ENCODE measurements at places on chromosomes 11 and 22. TPM values are rescaled to one million over a fixed set of nuclear protein-coding genes. Genes with fewer than 3 reads are reported as not detected.

DNA sequence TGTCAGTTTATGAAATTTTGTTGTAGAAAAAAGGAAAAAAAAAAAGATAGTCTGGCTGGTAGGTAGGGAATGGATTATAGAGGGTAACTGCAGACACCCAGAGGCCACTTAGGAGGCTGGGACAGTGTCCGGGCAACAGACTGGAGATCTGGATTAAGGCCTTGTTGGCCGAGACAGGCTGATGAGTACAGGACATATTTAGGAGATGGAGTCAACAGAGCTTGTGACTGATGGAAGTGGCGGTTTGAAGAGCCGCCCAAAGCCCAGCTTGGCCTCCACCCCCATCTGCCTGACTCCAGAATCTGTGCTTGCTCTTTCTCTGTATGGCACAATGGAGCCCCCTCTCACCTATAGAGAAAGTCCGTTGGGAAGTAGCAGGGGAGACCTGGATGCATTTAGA lies 7.6 kb downstream of the PLEKHB1 start:
- no peaks in the 10 kb centered on the region for H3K27me3 ChIP-seq
- H3K36me3 ChIP-seq, result no peaks in the 10 kb centered on the region
- H3K4me1 ChIP-seq, result no peaks in the 10 kb centered on the region
- H3K27ac ChIP-seq, result no peak overlapping the region
- DNase-seq, result no peak
- no peak overlapping the region for H3K4me3 ChIP-seq

GRCh38 chr11:62909107-62909894 lies 11.9 kb downstream of the CHRM1 start:
- peaks cover 6% of the 10 kb centered on the region for H3K4me1 ChIP-seq
- no peaks in the 10 kb centered on the region for H3K36me3 ChIP-seq
- no peak overlapping the region for H3K4me3 ChIP-seq
- H3K27me3 ChIP-seq, result peaks cover 4% of the 10 kb centered on the region
- no peak overlapping the region for H3K27ac ChIP-seq

- peaks cover 16% of the 10 kb centered on the region for H3K4me1 ChIP-seq
- H3K27me3 ChIP-seq, result peaks cover 3% of the 10 kb centered on the region
- no peaks in the 10 kb centered on the region for H3K36me3 ChIP-seq
- no peak overlapping the region for H3K27ac ChIP-seq
- DNase-seq, result no peak
- H3K4me3 ChIP-seq, result no peak overlapping the region
Observed at GRCh38 chr11:126403658-126404057, 48.2 kb downstream of the ST3GAL4 start.

DNA sequence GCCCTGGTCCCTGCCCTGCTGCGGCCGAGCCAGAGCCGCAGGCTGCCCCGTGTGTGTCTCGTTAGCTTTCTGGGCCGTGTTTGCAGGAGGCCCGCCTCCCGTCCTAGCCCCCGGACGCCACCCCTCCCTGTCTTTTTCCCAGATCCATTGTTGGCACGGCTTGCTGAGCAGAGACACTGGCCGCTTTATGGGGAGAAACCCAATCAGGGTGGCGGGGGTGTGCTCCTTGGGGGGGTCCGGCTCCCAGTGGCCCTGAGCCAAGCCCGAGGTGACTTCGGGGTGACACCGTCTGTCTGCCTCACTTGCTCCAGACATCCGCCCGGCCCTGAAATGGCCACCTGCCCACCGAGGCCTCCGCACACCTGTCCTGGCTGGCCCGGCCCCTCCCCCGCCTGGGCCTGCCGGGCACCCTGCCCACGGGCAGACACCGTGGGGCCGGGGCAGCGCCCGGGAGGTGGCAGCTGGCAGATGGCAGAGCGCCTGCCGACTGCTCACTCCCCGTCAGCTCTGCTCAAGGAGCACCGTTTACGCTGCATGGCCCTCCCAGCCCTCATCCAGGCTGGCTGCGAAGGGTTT lies 43.1 kb upstream of the PPARA start:
- H3K27me3 ChIP-seq, result no peaks in the 10 kb centered on the region
- no peaks in the 10 kb centered on the region for H3K36me3 ChIP-seq
- no peak overlapping the region for H3K27ac ChIP-seq
- no peak overlapping the region for H3K4me3 ChIP-seq

GRCh38 chr11:124832571-124832970 lies 32.4 kb upstream of the MSANTD2 start:
- DNase-seq, result no peak
- no peak overlapping the region for H3K27ac ChIP-seq
- H3K4me3 ChIP-seq, result no peak overlapping the region
- H3K27me3 ChIP-seq, result peaks cover 11% of the 10 kb centered on the region

MS4A3 gene
- polyA plus RNA-seq, result not detected

DNA sequence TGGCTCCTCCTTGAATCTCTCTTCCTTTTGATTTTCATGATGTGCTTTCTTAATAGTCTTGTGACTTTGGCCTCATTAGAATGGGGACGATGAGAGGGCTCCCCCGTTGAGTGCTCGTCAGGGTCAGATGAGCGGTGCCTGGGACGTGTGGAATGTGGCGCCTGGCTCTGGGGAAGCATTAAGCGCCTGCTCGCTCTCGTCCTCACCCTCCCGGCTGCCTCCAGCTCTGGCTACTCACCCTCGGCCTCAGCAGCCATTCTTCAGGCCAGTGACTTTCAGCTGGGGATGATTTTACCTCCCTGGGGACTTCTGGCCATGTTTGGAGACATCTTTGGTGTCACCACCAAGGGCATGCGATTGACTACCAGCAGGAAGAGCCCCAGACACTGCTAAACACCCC lies 69.7 kb downstream of the RPS6KA4 start:
- H3K27ac ChIP-seq, result no peak overlapping the region
- H3K4me1 ChIP-seq, result no peaks in the 10 kb centered on the region
- no peak for DNase-seq
- no peak overlapping the region for H3K4me3 ChIP-seq
- H3K36me3 ChIP-seq, result no peaks in the 10 kb centered on the region
- H3K27me3 ChIP-seq, result peaks cover 6% of the 10 kb centered on the region

DNA sequence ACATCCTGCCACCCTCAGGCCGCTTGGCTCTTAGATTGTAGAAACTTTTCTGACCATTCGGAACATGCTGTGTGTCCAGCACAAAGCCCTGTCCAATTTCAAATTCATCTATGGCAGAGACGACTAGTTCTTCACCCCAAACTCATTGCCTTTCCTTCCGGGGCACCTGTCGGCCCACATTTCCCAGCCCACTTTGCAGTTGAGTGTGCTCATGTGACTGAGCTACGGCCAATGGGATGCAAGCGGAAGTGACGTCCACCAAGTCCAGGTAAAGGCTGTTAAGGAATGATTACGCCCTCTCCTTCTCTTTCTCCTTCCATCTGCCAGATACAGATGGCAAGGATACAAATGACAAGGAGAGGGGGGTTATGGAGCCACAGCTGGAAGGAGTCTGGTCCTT lies 32.5 kb downstream of the SYT13 start:
- DNase-seq, result no peak
- no peak overlapping the region for H3K27ac ChIP-seq
- peaks cover 1% of the 10 kb centered on the region for H3K27me3 ChIP-seq
- no peak overlapping the region for H3K4me3 ChIP-seq
- no peaks in the 10 kb centered on the region for H3K36me3 ChIP-seq
- no peaks in the 10 kb centered on the region for H3K4me1 ChIP-seq

DNA sequence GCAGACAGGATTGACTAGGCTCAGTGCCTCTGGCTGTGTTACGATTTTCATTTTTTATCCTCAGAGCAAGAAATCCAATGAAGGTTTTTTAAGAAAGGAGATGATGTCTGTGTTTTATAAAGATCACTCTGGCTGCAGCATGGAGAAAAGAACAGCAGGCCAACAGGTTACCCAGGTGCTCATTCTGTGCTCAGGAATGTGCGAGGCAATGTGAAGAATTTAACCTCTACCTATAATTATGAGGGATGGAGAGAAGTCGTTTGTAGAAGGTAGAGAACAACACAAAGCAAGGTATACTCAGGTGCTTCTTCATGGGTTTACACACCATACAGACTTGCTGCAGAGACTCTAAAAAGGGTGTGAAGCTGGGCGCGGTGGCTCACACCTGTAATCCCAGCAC lies 10.0 kb upstream of the RTCB start:
- no peaks in the 10 kb centered on the region for H3K4me1 ChIP-seq
- H3K36me3 ChIP-seq, result no peaks in the 10 kb centered on the region
- peaks cover 8% of the 10 kb centered on the region for H3K27me3 ChIP-seq
- no peak overlapping the region for H3K4me3 ChIP-seq

DNA sequence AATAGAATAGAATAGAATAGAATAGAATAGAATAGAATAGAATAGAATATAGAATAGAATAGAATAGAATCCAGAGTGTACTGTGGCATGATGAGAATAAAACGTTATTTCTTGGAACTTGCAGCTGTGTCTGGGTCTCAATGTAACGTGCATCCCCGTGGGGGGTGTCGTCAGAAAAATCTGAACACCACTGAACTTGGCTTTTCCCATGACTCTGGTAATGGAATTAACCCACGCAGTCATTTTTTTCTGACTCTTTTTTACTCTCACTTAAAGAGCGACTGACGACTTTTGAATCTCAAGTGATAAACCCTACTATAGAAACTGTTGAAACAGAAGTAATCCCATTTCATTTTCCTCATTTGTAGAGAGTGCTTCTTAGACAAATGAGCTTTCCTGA lies 92.4 kb upstream of the BID start:
- peaks cover 19% of the 10 kb centered on the region for H3K4me1 ChIP-seq
- H3K27ac ChIP-seq, result no peak overlapping the region
- DNase-seq, result no peak

GDPD4 gene
- polyA plus RNA-seq, result not detected

GRCh38 chr11:111059726-111060125 lies 185.8 kb upstream of the POU2AF2 start:
- H3K4me1 ChIP-seq, result no peaks in the 10 kb centered on the region
- H3K27me3 ChIP-seq, result no peaks in the 10 kb centered on the region
- no peaks in the 10 kb centered on the region for H3K36me3 ChIP-seq
- no peak overlapping the region for H3K27ac ChIP-seq
- no peak for DNase-seq

DNA sequence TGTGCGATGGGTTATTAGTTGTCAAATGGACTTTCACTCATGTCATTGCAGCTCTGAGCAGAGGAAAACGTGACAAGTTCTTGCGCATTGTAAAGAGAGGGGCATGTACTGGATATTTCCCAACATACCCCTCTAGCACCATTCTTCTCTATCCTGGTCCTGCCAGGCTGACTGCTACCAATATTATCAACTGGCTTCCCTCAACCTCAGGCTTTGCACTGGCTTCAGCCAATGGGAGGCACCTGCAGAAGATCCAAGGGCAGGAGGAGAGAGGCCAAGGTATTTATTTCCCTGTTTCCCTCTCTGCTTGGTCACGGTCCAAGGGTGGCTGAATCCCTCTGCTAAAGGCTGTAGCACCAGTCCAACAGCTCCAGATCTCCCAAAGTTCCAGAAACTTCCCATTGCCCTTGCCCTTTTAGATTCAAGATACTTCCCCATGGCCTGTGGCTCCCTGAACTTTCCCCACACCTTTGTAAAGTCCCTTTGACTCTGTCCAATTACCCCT lies 175.6 kb upstream of the NECTIN1 start:
- no peaks in the 10 kb centered on the region for H3K36me3 ChIP-seq
- no peak overlapping the region for H3K4me3 ChIP-seq
- H3K4me1 ChIP-seq, result no peaks in the 10 kb centered on the region

GRCh38 chr11:92306966-92307510 lies 82.4 kb downstream of the FAT3 start:
- no peak overlapping the region for H3K4me3 ChIP-seq
- DNase-seq, result no peak
- H3K27ac ChIP-seq, result no peak overlapping the region
- H3K27me3 ChIP-seq, result no peaks in the 10 kb centered on the region

IGSF22 gene
- polyA plus RNA-seq, result 0.20 TPM

CNTN5 gene
- polyA plus RNA-seq, result not detected

DNA sequence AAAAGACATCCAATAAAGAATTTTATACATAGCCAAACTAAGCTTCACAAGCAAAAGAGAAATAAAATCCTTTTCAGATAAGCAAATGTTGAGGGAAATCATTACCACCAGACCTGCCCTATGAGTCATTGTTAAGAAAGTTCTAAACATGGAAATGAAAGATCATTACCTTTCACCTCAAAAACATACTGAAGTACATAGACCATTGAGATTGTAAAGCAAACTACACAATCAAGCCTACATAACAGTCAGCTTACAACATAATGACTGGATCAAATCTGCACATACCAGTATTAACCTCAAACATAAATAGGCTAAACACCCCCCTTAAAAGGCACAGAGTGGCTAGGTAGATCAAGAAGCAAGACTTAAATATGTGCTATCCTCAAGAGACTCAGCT lies 501.0 kb upstream of the LUZP2 start:
- peaks cover 2% of the 10 kb centered on the region for H3K27me3 ChIP-seq
- no peaks in the 10 kb centered on the region for H3K4me1 ChIP-seq

Measured in immature natural killer cell (primary cell).